ENCODE measurements at places on chromosomes 7 and 10.

DNA sequence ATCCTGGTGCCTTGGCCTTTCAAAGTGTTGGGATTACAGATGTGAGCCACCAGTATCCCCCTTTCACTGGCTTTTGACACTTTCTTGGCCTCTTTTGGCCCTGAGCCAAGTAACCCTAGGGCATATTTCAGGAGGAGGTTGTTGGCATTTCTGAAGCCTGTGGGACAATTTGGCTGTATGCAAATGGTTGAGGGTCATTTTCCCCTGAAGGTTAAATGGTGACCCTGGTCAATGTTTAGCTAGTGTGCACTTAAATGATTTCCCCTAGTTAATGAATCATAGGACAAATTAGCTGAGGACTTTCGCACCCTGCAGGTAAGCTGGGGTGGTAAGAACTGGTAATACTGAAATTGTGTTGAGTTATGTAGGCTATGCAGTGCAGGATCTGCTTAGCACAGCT is 660.5 kb downstream of the LRMDA start:
- no peak for DNase-seq

DNA sequence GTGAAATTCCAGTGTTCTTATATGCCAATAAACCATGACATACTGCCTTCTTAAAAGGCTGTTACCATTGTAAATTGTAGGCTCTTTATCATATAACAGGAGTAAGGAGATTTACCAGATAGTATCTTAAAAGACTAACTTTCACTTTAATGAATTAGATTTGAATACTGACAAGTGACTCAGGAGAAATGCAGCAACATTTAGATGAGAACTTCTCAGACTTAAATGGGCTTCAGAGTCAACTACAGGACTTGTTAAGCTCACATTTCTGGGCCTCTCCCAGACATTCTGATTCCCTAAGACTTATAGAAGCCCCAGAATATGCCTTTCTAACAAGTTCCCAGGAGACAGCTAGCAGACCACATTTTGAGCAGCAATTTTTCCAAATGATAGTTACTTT is 466.3 kb downstream of the ARL4A start:
- DNase-seq: no peak

- no peak for DNase-seq
Observed at GRCh38 chr10:82564353-82565196, 689.6 kb downstream of the NRG3 start.

DNA sequence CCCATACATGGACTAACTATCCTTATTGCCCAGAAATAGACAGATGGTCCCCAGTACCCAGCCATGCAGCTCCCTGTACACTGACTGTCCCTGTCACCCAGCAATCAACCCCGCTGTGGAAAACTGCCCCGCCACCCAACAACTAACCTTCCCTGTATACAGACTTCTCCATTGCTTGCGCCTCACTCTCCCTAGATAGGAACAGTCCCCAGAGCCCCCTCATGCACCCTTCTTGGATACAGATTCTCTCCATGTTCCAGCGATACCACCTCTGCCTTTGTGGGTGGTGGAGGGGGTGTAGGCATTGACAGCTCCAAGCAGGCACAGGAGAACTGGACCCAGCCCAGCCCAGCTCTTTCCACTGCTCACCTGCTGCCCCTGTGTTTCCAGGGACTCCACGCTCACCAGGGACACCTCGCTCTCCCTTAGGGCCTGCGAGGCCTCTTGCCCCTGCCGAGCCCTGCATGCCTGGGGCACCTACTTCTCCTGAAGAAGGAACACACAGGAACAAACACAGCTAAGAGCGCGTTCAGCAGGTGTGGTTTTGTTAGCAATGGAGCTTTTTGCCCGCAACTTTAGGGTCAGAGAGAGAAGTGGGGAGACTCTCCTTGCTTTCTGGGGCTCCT is 7.2 kb downstream of the SFTPD start:
- DNase-seq: no peak

- DNase-seq: no peak
Observed at GRCh38 chr10:132726194-132726593, 59.8 kb downstream of the NKX6-2 start.

DNA sequence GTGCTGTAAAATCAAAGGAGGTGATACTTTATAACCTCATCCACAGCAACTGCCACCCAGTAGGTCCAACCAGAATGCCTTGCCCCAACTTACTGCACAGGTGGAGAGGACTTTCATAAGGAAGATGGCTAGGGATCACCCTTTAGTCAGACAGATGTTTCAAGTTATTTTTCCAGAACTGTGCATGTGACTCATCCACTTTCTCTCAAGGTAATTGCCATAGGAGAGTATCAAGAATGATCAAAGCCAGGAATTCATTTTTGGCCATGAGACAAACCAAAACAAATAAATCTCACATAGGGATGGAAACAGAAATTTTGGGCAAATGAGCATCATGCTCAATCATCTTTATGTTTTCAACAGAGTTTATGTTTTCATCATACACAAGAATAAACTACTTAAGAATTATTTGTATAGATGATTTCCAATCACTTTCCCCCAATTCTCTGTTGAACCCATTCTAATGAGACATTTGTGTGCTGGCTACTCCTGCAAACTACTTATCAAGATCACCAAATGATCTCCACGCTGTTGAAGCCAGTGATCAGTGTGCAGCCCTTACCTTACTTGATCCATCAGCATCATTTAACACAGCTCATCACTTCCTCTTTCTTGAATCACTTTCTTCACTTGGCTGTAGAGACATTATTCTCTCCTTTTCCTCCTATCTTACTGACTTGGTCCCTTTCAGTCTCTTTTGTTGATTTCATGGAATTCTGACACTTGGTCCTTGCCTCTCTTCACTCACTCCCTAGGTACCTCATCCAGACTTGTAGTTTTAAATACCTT is 74.0 kb downstream of the SLC16A9 start:
- peak; percentile 37 for DNase-seq

GRCh38 chr10:11783558-11783865 is 39.6 kb upstream of the PROSER2 start:
- peak; percentile 78 for DNase-seq

DNA sequence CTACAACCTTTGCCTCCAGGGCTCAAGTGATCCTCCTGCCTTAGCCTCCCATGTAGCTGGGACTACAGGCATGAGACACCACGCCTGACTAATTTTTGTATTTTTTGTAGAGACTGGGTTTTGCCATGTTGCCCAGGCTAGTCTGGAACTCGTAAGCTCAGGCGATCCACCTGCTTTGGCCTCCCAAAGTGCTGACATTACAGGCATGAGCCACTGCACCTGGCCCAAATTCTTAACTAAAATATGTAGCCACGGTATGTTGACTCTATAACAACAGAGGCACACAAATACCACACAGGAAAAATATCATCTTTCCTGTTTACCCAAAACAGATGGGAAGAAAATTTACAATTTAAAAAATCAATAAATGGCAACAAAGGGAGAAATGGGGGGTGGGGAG is 115.8 kb downstream of the ATE1 start:
- DNase-seq: no peak

DNA sequence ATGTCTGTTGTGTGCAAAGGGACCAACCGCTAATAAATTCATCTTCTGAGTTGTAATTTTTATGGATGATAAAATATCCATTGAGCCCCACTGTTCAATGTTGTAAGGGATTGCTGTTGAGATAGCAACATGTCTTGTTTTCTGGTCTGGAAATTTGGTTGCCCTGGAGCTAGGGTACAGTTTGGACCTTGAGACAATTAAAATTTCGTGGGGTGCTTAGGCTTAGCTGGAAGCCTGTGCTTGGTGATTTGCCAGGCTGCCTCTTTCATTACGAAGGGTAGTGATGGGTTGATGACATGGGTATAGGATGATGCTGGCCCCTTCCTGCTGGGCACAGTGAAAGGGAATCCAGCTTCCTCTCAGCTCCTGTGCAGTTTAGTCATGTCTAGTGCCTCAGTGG is 43.6 kb downstream of the PLCE1 start:
- DNase-seq: no peak

GRCh38 chr10:114720685-114721278 is 62.7 kb upstream of the ABLIM1 start:
- no peak for DNase-seq

GRCh38 chr10:18196806-18197550 is 56.8 kb downstream of the CACNB2 start:
- DNase-seq: no peak

- peak; percentile 37 for DNase-seq
Observed at GRCh38 chr10:68222391-68222790, 9.5 kb downstream of the ATOH7 start.

DNA sequence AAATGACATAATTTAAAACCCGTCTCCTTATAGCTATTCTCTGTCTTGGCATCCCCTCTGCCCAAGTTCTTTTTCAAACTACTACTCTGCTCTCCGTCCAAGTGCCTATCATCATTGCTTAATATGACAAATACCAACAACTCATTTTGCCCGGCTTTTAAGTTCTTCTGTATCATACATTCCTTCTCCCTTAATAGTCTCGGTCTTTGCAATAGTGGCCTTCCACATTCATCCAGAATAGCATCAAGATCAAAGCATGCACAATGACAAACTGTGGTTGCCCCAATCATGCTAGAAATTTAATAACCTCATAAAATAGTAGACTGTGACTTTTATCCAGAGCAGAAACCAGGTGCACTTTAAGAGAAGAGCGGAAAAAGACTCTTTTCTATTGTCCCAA is 198.9 kb downstream of the ETV1 start:
- DNase-seq: peak; percentile 7

- DNase-seq: peak; percentile 78
Observed at GRCh38 chr10:79229071-79229541, 118.2 kb upstream of the PPIF start.

- DNase-seq: no peak
Observed at GRCh38 chr7:85033263-85033662, 153.6 kb downstream of the SEMA3D start.

- DNase-seq: no peak
Observed at GRCh38 chr10:101840102-101840684, 3.4 kb downstream of the KCNIP2 start.

GRCh38 chr7:2004841-2005725 is 227.7 kb downstream of the MAD1L1 start:
- DNase-seq: no peak

DNA sequence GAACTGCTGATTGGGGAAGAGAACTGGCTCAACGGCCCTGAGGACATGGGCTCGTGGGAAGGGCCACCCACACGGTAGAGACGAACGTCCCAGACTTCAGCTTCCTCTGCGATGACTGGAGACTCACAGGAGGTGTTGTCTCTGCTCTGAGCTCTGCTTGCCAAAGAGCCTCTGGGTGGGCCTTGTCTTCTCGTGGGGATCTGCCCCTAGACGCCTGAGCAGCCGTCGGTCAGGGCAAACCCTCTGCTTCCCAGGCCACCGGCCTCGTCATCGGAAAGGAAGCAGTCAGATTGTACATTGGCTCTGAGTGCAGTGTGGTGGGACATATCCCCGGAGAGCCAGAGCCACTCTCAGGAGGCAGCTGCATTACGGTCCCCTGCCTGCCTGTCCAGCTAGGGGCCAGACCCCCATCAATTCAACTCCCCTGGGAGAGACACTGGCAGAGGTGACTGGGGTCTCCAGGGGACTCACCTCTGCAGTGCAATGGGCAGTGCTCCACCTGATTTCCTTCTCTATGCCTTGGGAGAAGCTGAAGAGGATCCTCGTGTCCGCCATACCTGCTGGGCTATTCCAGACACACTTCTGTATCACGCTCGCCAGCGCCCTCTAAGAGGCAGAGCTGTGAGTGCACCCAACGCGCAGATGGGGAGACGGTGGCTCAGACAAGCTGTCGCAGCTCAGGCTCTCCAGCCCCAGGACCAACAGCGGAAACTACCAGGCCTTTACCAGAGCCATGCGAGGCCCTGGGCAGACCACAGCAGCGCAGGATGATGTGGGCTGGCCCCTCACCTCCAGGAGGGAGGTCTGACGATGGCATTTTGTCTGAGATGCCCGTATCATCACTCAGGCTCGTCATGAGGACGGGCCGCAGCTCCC is 227.4 kb downstream of the TCERG1L start:
- no peak for DNase-seq

DNA sequence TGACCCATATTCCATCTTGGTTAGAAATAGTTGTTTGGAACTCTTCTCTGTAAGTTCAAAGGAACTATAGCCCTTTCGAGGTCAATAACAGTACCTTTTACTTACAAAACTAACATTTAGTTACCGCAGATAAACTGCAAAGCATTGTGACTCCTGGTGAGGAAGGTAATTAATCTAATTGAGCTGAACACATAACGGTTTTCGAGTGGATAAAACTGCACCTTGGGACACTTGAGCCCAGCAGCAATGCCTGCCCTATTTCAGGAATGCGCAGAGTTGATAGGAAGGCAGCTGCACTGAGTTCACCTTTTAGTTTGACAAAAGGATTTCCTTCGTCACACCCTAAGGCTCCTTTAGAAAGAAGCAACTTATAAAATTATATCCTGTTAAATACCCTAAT is 75.4 kb downstream of the JAZF1 start:
- no peak for DNase-seq

GRCh38 chr7:121936951-121937623 is 64.1 kb downstream of the PTPRZ1 start:
- DNase-seq: no peak

- peak; percentile 94 for DNase-seq
Observed at GRCh38 chr7:44264221-44264931, 61.0 kb downstream of the CAMK2B start.

GRCh38 chr10:101266381-101267289 is 37.4 kb upstream of the LBX1 start:
- DNase-seq: no peak

GRCh38 chr7:84370114-84370513 is 175.5 kb upstream of the SEMA3A start:
- no peak for DNase-seq

DNA sequence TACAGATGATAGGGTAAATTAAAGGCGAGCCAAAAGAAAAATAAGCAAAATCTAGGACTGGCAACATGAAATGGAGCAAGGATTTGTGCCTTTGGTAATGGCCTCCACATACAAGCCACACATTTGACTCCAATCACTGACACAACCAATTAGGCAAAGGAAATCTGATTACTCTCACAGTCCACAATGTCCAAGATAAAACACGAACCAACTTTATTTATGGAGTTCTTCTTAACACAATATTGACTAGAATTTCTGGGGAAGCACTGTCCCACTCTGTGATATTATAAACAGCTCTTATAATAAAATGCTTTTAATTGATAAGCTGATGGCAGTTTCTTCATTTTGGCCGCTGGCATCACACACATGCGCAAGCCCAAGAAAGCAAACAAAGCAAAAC is 334.2 kb downstream of the ABCA13 start:
- no peak for DNase-seq

DNA sequence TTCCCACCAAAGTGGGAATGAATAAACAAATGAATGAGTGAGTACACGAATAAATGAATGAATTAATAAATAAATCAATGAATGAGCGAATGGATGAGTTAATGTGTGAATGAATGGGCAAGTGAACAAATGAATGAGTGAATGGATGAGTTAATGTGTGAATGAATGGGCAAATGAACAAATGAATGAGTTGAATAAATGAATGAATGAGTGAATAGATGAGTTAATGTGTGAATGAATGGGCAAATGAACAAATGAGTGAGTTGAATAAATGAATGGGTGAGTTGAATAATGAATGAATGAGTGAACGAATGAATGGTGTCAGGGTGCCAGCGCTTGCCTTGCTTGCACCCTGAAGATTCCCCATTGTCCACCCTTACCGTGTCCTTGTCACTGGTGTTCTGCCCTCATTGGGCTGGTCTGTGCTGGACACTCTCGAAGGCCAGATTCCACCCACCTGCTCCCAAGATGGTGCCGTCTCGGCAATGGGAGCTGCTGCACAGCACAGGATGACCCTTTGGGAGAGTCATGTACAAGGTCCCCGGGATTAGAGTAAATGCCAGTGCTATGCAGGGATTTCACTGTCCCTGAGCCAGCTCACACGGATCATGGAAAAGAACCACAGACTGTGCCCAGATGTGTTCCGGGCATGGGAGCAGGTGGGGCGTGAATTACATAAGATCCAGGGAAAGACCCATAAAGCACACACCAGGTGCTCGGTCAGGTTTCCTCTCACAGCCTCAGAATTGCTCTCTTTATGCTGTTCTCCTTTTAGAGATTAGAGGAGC is 83.2 kb downstream of the CAMK1D start:
- DNase-seq: no peak

Data from epithelial cell of esophagus (primary cell).